Activated T-cell treated with anti-CD3 and anti-CD28 coated beads, Interleukin-2, amount 50 U/mL, for 72 hours (primary cell): ENCODE measurements at places on chromosomes 4 and X. TPM values are rescaled to one million over a fixed set of nuclear protein-coding genes. Genes with fewer than 3 reads are reported as not detected.

GRCh38 chr4:155047755-155048154 lies 160.7 kb upstream of the NPY2R start:
- no peaks in the 10 kb centered on the region for H3K4me1 ChIP-seq
- H3K27me3 ChIP-seq = no peaks in the 10 kb centered on the region
- no peaks in the 10 kb centered on the region for H3K36me3 ChIP-seq
- no peak for DNase-seq
- H3K27ac ChIP-seq = no peak overlapping the region

GRCh38 chr4:123877551-123877950 lies 481.0 kb downstream of the SPRY1 start:
- no peaks in the 10 kb centered on the region for H3K36me3 ChIP-seq
- H3K4me1 ChIP-seq = no peaks in the 10 kb centered on the region
- no peaks in the 10 kb centered on the region for H3K27me3 ChIP-seq
- no peak for DNase-seq

GPRASP1 gene
- 5.9 TPM for total RNA-seq

GC gene
- not detected for total RNA-seq

- H3K27ac ChIP-seq = no peak overlapping the region
- H3K27me3 ChIP-seq = no peaks in the 10 kb centered on the region
- DNase-seq = no peak
Observed at GRCh38 chr4:54767376-54767775, 109.6 kb downstream of the KIT start.

DNA sequence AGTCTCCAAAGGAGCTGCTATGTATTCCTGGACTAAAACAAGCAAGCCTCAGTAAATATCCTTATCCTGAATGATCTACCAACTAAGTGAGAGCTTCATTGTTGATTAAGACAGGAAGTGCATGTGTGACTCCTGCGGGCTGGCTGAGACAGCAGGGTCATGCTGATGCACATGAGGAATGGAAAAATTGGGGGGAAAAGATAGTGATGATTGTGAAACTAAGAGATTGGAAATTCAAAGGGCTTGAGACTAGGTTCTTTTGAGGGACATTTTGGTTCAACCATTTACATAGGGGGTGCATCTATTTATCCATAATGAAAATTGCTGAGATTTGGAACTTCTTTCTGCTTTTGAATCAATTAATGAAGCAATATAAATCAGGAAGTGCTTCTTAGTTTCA lies 61.1 kb upstream of the C1QTNF7 start:
- peaks cover 28% of the 10 kb centered on the region for H3K4me1 ChIP-seq
- no peaks in the 10 kb centered on the region for H3K36me3 ChIP-seq
- H3K27ac ChIP-seq = no peak overlapping the region
- no peak for DNase-seq
- no peak overlapping the region for H3K4me3 ChIP-seq

DNA sequence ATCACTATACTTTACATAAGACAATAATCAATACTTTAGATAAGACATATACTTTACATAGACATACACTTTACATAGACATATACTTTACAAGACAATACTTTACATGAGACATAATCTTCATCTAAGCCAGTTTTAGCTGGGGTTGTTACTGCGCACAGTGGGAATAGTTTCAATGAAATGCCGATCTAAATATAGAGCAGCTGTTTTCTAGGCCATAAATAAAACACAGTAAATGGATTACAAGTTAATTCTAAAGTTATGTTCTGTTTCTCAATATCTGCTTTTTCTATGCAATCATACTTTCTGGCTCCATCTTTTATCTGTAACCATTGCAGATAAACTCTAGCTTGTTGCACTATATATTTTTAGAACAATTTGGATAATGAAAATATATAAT lies 1470.6 kb upstream of the PABPC4L start:
- no peaks in the 10 kb centered on the region for H3K36me3 ChIP-seq
- no peaks in the 10 kb centered on the region for H3K27me3 ChIP-seq
- no peak for DNase-seq
- H3K27ac ChIP-seq = no peak overlapping the region
- no peaks in the 10 kb centered on the region for H3K4me1 ChIP-seq
- H3K4me3 ChIP-seq = no peak overlapping the region

DNA sequence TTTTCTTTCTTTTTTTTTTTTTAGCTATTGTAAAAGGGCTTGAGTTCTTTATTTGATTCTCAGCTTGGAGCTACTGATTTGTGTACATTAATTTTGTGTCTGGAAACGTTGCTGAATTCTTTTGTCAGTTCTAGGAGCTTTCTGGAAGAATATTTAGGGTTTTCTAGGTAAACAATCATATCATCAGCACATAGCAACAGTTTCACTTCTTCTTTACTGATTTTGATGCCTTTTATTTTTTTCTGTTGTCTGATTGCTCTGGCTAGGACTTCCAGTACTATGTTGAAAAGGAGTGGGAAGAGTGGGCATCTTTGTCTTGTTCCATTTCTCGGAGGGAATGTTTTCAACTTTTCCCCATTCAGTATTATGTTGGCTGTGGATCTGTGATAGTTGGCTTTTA lies 292.2 kb downstream of the GABRG1 start:
- DNase-seq = no peak
- no peaks in the 10 kb centered on the region for H3K27me3 ChIP-seq
- H3K4me1 ChIP-seq = no peaks in the 10 kb centered on the region
- H3K4me3 ChIP-seq = no peak overlapping the region
- H3K27ac ChIP-seq = no peak overlapping the region

BEND2 gene
- total RNA-seq = not detected

DNA sequence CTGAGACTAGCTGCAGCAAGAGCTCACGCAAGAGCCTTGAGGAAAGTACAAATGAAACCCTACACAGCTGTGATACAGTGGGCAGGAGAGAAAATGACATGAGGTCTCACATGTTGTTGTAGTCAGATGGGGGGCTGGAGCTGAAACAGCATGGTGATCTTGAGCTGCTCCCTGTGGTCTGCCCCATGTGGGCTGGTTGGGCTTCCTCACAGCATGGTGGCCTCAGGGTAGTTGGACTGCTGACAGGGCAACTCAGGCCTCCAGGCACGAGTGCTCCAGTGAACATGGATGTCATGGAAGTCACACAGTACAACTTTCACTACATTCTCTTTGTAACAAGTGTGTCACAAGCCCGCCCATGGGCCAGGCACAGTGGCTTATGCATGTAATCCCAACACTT lies 3.4 kb upstream of the MAN2B2 start:
- H3K27ac ChIP-seq = no peak overlapping the region
- H3K27me3 ChIP-seq = no peaks in the 10 kb centered on the region
- no peak for DNase-seq
- no peaks in the 10 kb centered on the region for H3K36me3 ChIP-seq
- no peak overlapping the region for H3K4me3 ChIP-seq
- peaks cover 9% of the 10 kb centered on the region for H3K4me1 ChIP-seq

PITX2 gene
- total RNA-seq = not detected

- peaks cover 39% of the 10 kb centered on the region for H3K4me1 ChIP-seq
- peaks cover 22% of the 10 kb centered on the region for H3K36me3 ChIP-seq
- H3K27ac ChIP-seq = peak overlapping the region; percentile 97
- peak overlapping the region; percentile 39 for H3K4me3 ChIP-seq
- H3K27me3 ChIP-seq = no peaks in the 10 kb centered on the region
Observed at GRCh38 chr4:53132132-53132891, 233.5 kb downstream of the SCFD2 start.

GRCh38 chrX:38342853-38343778 lies 9.3 kb upstream of the OTC start:
- H3K4me1 ChIP-seq = peaks cover 5% of the 10 kb centered on the region
- peaks cover 30% of the 10 kb centered on the region for H3K27me3 ChIP-seq
- H3K36me3 ChIP-seq = no peaks in the 10 kb centered on the region
- H3K27ac ChIP-seq = no peak overlapping the region
- no peak overlapping the region for H3K4me3 ChIP-seq

ZNF141 gene
- 31.6 TPM for total RNA-seq

DNA sequence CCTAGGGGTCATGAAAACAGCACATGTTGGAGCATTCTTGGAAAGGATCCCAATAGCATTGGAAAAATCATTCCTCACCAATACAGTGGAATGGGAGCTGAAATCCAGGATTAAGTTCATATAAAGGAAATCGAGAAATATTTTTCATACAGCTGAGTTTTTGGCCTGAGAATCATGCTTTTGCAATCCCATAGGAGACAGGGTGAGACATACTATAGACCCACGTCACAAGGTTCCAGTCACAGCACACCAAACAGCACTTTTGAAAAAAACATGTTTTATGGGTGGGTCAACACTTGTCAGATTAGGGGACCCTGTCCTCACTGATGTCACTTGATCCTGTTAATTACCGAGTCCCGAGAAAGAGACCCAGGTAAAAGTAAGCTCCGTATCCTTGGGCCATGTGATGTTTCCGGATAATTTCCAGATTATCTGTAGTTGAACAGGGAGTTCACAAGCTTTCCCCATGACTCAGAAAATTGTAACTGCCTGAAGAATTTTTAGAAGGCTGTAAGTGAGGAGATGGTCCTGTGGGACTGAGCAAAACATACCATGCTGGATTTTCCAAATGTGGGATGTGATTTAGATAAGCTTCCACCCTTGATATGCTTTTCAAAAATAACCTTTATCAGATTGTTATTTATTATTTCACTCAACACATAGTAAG lies 80.9 kb upstream of the TLR3 start:
- no peaks in the 10 kb centered on the region for H3K27me3 ChIP-seq
- peaks cover 2% of the 10 kb centered on the region for H3K36me3 ChIP-seq
- H3K27ac ChIP-seq = no peak overlapping the region
- no peak for DNase-seq
- no peak overlapping the region for H3K4me3 ChIP-seq

GRCh38 chrX:114058988-114059418 lies 524.9 kb upstream of the HTR2C start:
- H3K4me1 ChIP-seq = no peaks in the 10 kb centered on the region
- no peak for DNase-seq
- H3K27ac ChIP-seq = no peak overlapping the region
- H3K36me3 ChIP-seq = no peaks in the 10 kb centered on the region
- H3K4me3 ChIP-seq = no peak overlapping the region

PARM1 gene
- 0.07 TPM for total RNA-seq

GRCh38 chr4:94519019-94519418 lies 67.3 kb downstream of the PDLIM5 start:
- H3K4me1 ChIP-seq = peaks cover 20% of the 10 kb centered on the region
- H3K27me3 ChIP-seq = no peaks in the 10 kb centered on the region
- no peak overlapping the region for H3K4me3 ChIP-seq
- DNase-seq = no peak

KLB gene
- not detected for total RNA-seq

C4orf51 gene
- not detected for total RNA-seq

GRCh38 chr4:82223715-82224114 lies 150.1 kb downstream of the HNRNPD start:
- H3K36me3 ChIP-seq = no peaks in the 10 kb centered on the region
- H3K27me3 ChIP-seq = no peaks in the 10 kb centered on the region
- no peak for DNase-seq

DNA sequence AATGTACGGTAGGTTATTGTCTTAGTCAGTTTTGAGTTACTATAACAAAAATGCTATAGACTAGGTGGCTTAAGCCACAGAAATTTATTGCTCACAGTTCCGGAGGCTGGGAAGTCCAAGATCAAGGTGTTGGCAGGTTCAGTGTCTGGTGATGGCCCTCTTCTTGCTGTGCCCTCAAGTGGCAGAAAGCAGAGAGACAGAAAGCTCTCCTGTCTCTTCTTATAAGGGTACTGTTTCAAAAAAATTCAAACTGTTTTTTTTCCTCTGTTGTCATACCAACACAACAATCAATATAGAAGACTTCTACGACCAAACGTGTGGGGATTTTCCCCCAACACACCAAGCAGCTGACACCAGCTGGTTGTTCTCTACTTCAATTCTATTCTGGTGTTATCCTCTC lies 53.4 kb downstream of the ADGRG4 start:
- peaks cover 41% of the 10 kb centered on the region for H3K27me3 ChIP-seq
- H3K4me1 ChIP-seq = no peaks in the 10 kb centered on the region
- H3K36me3 ChIP-seq = no peaks in the 10 kb centered on the region
- H3K4me3 ChIP-seq = no peak overlapping the region
- no peak overlapping the region for H3K27ac ChIP-seq

- H3K27me3 ChIP-seq = peaks cover 8% of the 10 kb centered on the region
- no peak overlapping the region for H3K4me3 ChIP-seq
- no peaks in the 10 kb centered on the region for H3K36me3 ChIP-seq
- DNase-seq = no peak
- no peak overlapping the region for H3K27ac ChIP-seq
Observed at GRCh38 chr4:20621476-20621875, 78.8 kb upstream of the PACRGL start.

DNA sequence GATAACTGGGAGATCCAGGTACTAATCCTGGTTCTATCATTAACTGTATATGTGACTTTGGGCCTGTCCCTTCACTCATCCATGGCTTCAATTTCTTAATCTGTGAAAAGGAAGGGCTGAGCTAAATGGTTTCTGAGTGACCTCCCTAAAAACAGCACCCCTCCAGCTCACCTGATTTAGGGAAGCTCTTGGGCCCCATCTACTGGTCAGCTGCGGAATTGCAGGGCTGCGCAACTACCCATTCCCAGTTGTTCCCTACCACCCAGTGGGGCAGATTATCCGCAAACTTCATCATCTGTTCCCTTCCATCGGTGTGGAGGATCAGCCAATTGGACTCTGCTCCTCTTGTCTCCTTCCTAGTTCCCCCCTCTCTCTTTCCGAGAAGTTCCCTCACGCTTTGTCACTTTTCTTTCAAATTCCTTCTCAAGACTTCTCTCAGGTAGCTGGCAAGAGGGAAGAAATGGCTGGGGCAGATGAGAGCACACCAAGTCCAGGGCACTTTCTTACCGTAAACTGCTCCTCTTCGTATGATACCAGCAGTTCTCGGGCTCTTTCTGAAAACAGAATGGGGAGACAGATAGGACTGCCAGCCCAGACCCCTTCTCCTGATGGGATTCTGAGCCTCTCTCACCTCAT lies 5.8 kb downstream of the LAS1L start:
- H3K36me3 ChIP-seq = peaks cover 9% of the 10 kb centered on the region
- H3K4me3 ChIP-seq = no peak overlapping the region
- peaks cover 16% of the 10 kb centered on the region for H3K4me1 ChIP-seq
- DNase-seq = peak; percentile 52
